ENCODE measurements at places on chromosomes 1 and 21.

DNA sequence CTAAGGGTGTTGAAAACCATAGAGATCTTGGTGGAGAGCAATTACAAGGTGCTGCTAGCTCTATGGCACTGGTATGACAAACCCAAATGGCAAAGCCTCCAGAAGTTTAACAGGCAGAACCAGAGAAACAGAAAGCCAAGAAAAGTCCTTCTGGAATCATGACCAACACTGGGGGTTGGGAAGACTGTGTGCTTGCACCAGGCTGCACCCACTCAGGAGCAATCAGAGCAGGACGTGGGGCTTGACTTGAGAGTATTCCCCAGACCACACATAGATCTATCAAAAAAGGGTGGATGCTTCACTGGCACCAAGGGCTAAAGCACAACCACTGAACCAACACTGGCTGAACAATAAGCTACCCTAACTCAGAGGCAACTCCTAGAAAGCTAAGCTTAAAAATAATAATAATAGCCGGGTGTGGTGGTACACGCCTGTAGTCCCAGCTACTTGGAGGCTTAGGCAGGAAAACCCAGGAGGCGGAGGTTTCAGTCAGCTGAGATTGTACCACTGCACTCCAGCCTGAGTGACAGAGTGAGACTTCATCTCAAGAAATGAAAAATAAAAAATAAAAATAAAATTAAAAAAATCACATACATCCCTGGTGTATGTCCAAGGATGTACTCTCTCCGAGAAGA lies 20.1 kb upstream of the ENSA start:
- DNase-seq, result no peak

- no peak for DNase-seq
Measured at GRCh38 chr1:170929412-170929834, 5.9 kb upstream of the MROH9 start.

DNA sequence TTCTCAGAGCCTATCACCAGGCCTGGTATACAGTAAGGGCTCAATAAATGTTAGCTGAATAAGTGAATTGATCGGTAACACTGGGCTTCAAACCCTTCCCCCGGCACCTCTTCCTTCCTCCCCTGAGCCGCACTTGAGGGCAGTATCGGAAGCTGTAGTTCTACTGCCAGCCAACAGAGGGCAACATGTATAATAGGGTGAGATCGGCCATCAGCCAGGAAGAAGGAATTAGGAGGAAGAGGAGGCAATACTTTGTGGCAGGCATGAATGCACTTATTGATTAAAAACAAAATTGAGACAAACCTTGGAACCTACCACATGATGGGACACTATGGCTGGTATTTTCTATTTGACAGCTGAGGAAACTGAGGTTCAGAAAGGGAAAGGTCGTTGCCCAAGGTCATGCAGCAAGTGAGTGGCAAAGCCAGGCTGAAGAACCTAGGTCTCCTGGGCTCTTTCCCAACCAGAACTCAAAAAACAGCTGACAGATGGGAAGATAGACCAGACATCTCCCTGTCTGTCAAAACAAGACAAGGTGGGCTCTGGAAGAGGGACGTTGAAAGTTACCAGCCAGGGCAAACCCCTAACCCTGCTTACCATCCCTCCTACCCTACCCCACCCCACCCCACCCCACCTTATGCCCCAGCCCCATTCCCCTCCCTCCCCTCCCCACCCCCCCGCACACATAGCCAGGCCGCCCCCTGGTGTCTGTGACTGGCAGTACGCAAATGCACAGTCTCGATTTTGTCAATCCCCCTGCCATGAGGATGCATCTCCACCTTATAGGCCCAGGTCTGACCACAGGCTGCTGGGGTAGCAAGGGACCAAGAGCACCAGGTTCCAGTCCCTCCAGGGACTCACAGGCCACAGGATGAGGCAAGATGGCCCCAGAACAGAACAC lies 107.3 kb upstream of the RUNX3 start:
- no peak for DNase-seq

- no peak for DNase-seq
Measured at GRCh38 chr21:29669416-29669815, 270.4 kb downstream of the GRIK1 start.

- DNase-seq, result no peak
Measured at GRCh38 chr1:12460121-12460520, 157.9 kb downstream of the DHRS3 start.

Measured in NCI-H748 treated with DMSO at 0.1 percent for 48 hours (cell line).